ENCODE measurements at places on chromosomes 2 and 18.

DNA sequence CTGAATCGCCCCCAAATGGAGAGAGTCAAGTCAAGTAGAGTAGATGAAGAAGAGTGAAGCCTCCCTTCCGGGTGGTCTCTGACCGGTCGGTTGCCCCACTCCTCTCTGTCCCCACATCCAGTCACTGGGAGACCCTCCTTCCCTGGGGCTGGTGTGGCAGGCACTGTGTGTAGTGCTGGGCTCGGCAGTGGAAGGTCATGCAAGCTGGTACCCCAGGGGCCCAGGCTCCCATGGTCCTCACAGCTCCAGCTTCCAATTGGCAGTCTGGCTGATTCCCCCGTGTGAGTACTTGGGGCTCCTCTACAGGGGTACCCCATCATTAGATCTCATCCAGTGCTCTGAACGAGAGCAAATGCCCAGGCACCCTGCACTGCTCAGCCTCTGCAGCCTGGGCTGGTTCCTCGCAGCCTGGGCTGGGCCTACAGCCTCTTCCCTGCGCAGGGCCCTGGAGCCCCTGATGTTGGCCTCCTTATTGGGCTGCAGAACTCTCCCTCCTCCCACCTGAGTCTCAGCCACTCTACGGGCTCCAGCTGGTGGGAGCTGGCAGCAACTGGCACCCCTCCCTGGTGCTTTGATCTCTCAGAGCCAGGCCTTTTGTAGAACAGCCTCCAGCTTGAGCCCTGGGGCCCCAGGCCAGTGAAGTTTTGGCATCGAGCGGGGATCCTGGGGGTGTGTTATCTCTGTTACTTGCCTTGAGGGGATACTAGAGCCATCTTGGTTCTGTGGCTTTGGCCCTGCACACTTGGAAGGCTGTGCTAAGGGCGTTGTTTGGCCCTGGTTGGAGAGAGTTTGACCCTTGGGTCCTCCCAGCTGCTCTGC, 187.8 kb upstream of the HDAC4 start:
- DNase-seq = no peak

DNA sequence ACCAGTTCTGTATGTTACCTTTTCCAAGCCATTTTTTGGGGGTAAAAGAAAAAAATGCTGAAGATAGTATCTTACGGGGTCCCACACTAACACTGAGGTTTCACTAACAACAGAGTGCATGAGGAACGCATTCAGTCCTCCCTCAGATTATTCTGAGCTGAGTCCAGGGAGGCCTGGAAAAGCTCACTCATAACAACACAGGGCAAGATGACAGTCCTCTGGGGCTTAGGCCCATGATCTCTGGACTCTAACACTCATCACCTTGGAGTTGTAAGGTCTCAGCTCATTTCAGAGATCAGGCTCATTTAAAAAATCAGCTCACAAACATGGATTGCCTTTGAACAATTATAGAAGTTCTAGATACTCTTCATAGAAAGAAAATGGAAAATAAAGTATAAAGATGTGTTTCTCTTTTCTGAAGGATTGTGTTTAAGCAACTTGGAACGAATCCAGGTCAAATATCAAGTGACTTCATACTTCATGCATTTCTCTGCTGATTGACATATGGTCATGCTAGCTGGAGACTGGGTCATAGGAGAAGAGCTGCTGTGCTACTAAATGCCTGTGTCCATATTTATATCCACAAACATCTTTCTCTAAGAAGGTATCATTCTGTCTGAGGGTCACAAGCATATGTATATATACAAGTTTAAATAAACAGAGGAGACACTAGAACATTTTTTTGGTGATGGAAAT, 265.8 kb downstream of the ALK start:
- DNase-seq = no peak

DNA sequence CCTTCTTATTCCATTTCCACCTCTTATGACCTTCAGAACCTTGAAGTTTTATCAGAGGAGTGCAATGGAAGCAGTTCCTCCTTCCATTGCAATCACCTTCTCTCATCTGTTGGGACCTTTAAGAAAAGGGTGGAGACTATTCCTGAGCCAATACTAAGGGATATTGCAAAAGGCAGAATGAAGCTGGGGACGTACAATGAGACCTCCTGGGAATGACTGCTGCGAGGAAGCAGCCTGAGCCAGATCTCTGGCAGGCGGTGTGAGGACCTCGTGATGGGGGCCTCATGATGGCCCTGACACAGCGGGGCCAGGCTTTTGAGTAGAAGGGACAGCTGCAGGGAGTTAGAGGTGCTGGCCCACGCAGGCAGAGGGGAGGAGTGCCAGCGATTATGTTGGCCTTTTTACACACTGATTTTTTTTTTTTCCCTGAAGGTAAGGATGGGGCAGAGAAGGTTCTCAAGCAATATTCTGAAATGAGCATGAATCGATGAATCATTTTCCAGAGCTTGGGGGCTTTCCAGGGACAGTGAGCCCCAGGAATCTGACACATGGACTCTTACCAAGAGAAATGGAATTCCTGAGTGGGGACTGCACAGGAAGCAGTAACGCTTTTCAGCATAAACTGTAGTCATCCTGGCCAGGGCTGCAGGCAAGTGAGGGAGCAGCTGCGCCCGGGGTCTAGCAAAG, 40.0 kb upstream of the LAPTM4A start:
- DNase-seq = no peak

GRCh38 chr2:219524817-219525216, 10.5 kb downstream of the ASIC4 start:
- DNase-seq = no peak

- DNase-seq = no peak
These were observed 259.0 kb upstream of the ERBB4 start for GRCh38 chr2:212797484-212798205.

DNA sequence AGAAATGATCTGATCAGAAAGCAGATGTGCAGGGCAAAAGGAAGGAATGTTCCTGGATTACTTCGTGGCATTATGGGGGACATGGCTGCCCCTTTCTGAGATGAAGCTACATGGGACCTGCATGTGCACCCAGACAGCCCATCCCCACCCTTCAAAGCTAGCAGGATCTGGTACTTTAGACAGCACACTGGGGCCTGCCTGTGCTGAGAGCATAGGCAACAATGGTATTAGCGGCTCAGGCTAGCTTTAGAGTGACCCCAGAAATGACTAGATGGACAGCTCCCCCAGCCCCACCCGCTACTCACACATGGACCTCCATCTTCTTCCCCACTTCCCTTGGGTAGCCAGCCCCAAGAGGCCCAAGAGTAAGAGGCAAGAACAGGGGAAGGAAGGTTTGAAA, 61.5 kb upstream of the NFE2L2 start:
- DNase-seq = no peak

DNA sequence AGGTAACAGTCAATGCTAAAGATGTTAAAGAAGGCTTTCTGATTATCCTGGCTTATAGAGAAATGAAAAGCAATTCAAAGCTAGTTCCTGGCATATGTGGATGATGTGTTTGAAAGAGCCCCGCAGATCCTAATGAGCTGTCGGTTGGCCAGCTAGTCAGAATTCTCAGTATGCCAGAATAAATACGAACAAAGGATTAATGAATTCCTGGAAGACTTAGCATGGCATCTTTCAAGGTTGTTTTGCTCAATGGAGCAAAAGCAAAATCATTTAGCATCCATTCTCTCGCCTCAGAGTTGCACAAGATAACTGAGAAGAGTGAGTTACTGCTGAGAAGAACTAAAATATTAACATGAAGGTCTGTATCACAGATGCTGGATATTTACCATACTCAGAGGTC, 307.6 kb downstream of the RIT2 start:
- no peak for DNase-seq

DNA sequence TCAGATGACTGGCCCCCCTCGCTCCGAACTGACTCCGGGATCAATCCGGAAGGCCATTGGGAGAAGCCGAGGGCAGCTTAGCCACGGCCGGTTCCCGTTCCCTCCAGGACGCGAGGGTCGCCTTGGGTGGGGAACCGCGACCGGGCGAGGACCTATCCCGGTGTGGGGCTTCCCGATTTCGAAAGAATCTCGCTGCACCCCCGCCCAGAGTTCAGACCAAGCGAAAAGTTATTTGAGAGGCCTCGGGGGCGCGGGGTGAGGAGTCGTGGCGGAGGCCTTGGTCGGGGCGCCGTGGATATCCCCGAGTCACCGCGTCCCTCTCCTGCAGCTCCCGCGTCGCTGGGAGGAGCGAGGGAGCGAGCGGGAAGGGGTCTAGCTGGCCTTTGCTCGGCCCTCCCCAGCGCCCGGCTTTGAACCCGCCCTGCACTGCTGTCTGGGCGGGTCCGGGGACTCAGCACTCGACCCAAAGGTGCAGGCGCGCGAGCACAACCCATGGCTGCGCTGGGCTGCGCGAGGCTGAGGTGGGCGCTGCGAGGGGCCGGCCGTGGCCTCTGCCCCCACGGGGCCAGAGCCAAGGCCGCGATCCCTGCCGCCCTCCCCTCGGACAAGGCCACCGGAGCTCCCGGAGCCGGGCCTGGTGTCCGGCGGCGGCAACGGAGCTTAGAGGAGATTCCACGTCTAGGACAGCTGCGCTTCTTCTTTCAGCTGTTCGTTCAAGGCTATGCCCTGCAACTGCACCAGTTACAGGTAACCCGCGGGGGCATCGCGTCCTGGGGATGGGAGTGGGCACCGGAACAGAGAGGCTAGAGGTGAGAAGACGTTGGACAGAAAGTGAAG, at the start of gene CYP27A1:
Gene CYP27A1 (plus strand): TSS at position 457 of the 837 bp plus-strand sequence. CDS start 36 bp downstream, at position 493.
- DNase-seq = no peak

DNA sequence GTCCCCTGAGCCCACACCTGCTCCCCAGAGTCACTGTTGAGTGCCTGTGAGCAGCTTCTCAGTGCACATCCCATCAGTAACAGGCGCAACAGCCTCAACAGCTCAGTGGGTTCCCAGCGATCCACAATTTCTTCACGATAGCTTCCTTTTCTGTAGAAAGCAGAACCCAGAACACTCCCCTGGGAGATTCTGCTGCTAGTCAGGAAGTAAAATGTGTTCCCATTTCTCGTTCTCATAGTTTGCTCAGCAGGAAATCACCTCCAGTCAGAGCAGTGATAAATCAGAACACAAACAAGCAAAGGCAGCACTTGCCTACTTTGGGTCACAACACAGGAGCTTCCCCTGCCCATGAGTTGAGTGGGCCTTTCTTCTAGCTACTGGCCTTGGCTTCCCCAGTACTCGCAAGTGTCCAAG, 48.9 kb upstream of the ATG16L1 start:
- DNase-seq = no peak

- no peak for DNase-seq
These were observed 42.3 kb upstream of the CTDP1 start for GRCh38 chr18:79637181-79637920.

DNA sequence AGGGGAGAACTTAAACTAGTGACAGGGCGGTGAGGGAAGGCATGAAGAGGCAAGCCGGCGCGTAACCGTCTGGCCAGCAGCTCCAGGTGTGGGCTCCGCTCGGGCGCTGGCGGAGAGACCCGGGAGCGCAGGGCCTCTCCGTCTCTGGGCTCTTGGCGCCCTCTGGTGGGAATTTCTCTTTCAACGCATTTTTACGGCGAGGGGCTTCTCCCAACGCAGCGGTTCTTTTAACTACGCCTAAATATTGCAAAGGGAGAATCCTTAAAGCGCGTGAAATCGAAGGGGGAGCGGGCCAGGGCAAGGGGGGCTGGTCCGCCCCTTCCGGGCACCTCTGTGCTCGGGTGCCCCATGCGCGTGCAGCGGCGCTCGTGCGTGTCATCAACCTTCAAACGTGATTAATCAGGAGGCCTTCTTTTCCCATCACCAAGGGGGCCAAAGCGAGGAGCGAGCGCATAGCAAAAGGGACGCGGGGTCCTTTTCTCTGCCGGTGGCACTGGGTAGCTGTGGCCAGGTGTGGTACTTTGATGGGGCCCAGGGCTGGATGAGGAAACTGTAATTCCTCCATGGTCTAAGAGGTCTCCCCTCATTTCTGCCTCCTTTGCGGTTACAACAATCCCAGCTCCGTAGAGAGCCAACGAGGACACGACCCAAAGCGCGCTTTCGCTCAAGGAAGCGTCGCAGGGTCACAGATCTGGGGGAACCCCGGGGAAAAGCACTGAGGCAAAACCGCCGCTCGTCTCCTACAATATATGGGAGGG, 762 bp upstream of the GAD1 start:
- DNase-seq = no peak

DNA sequence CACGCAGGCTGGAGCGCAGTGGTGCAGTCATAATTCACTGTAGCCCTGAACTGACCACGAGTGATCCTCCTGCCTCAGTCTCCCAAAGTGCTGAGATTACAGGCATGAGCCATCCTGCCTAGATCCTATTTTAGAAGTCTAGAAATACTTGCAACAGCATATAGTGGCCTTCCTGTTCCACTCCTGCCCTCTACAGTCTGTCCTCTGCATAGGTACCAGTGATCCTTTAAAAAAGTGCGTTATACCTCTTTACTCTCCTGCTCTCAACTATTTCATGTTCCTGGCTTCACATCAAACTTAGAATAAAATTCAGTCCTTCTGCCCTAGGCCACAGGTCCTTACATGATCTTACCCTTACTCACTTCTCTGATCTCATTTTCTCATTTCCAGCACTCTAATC, 6.0 kb downstream of the COMMD1 start:
- DNase-seq = no peak

GRCh38 chr2:3641841-3642421, 16.1 kb upstream of the ALLC start:
- DNase-seq = no peak

DNA sequence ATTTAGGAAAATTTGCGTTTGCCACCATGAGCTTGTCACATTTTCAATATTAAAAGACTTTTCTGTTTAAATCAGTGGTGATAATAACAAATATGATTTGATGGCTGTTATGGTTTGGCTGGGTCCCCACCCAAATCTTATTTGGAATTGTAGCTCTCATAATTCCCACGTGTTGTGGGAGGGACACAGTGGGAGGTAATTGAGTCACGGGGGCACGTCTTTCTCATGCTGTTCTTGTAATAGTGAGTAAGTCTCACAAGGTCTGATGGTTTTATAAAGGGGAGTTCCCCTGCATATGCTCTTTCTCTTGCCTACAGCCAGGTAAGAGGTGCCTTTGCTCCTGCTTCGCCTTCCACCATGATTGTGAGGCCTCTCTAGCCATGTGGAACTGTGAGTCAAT, 83.4 kb upstream of the RGPD4 start:
- DNase-seq = no peak

- no peak for DNase-seq
These were observed 80.7 kb downstream of the PTPN2 start for GRCh38 chr18:12803069-12803936.

GRCh38 chr2:51013933-51014526, 17.9 kb downstream of the NRXN1 start:
- no peak for DNase-seq

DNA sequence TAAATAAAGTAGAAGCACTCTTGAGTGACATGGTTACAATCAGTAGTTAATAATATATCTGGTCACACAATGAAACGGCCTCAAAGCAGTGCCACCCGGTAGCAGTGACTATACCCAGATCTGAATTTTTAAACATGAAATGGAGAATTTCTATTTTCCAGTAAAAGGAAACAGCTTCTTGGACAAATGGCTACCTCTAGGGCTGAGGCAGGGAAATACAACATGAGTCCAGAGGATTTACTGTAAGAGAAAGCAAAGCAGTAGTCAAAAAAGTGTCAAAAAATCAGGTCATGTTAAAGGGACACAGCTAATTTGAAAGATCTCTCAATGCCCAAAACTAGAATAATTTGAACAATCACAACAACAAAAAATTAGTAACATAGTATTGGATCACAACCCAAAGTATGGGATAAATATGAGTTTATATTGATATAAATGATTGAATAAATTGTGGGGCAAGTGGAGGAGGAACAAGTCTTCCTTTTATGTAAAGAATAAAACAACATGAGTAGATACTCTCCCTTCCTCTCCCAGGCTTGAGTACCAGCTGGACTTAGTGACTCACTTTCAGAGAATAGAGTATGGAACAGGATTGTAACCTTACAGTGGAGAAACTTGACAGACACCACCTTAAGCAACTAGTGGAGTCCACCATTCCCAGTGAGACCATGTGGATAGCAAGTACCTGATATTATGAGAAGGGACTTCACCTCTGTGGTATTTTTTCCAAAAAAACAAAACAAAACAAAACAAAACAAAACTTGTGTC, 180.8 kb downstream of the MBD2 start:
- DNase-seq = no peak
